ENCODE measurements at places on chromosomes 11 and 22.

GRCh38 chr22:37281646-37282384 is 493 bp upstream of the CYTH4 start:
- DNase-seq: no peak

DNA sequence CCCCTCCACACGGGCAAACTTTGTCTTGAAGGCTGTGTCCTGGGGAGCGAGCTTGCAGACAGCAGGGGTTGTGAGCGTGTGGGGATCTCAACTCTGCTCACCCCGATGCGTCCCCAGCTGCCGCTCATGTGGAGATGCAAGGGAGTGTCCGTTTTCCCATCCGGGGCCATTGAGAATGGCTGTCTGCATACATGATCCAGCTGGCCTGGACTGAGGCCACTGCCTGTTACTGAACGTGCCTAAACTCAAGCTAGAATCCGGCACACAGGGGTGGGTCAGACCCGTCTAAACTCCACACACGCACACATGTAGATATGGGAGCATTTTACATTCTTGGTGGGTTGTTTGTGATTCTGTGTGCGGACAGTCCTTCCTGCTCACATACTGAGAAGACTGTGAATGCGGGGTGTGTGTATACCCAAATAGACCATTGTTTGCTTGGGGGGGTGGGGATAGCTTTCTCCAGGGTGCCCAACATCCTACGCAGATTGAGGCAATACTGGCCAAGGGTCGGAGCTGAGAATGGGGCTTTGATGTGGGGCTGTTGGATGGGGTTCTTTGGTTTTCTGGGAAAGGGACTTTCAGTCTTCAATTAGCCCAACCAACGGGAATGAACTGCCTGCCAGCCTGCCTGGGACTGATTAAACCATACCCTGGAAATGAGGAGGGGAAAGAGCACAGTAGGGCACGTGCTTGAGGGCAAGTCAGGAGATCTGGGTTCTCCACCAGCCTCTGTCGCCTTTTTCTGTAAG is 60.4 kb downstream of the ST3GAL4 start:
- DNase-seq: peak; percentile 31

- DNase-seq: no peak
Measured at GRCh38 chr11:108199446-108200321, 22.8 kb downstream of the NPAT start.

DNA sequence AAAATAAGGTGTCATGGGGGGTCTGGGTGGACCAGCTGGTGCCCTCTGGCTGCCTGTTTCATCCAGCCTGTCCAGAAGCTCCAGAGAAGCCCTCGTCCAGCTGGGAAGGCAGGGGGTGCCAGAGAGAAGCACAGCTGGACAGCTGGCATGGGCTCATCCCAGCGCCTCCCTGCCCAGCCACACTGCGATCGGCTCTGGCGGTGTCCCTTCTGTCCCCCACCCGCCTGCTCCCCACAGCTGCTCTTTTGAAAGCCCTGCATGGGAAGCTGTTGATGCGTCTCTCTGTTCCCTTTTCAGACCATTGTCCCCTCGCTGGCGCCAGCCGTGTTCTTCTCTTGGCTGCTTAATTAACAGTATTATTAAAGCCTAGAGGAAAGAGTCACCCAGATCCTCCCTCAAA is 86.5 kb downstream of the MN1 start:
- DNase-seq: peak; percentile 87

GRCh38 chr11:34856251-34856650 is 59.9 kb downstream of the APIP start:
- no peak for DNase-seq

DNA sequence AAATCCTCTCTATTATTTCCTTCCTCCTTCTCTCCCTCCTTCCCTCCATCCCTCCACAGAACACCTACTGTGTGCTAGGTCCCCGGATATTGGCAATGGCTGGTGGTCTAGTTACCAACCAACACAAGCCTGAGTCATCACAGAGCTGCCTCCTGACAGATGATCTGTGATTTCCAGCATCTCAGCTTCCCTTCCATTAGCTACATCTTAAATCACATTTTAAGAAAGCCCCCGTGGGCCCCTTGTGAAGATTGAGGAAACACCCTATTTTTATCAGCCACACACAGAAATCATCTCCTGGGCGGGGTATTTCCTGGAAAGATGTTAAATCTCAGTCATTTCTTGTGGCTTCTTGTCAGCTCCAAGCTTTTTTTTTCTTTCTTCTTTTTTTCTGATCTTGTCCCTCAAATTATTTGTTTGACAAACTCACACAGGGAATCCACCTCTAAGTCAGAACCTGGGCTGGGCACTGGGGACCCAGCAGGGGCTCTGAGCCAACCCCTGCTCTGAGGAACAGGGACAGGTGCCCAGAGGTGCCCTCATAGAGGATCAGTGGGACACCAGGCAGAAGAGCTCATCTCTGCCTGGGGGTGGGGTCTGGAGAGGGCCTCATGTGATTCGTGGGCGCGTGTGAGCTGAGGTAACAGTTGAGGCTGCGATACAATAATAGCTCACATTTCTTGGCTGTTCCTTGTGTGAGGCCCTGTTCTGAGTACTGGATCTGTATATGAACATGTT is 42.4 kb downstream of the CACNA1I start:
- no peak for DNase-seq

DNA sequence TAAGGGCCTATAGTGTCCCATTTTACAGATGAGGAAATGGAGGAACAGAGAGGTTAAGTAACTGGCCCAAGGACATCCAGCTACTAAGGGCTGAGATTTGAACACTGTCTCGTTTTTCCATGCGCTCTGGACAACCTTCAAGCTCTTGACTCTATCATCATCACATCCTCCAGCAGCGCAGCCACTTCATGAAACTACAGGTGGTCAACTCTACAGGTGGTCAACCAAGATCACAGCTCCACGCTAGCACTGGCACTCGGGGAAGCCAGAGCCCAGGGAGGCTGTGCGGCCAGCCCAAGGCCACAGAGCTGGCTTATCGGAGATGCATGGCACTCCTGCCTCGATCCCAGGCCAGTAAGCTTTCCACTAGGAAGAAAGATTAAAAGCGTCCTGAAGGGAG is 40.0 kb downstream of the PHF21B start:
- DNase-seq: no peak

- DNase-seq: no peak
Measured at GRCh38 chr11:70364745-70365543, 33.4 kb upstream of the CTTN start.

DNA sequence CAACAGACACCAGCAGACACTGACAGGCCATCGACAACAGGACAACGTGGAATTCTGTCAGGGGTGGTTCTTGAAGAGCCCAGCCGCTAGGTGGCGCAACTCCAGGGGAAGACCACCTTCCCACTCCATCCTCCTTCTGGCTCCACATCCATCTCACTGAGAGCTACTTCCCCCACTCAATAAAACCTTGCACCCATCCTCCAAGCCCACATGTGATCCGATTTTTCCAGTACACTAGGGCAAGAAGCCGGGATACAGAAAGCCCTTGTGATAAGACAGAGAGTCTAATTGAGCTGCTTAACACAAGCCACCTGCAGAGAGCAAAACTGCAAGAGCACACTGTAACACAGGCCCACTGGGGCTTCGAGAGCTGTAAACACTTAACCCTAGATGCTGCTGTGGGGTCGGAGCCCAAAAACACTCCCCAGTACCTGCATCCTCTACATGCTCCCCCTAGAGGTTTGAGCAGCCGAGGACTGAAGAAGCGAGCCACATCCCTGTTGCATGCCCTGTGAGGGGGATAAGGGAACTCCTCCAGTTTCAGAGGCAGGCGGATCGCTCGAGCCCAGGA is 11.5 kb upstream of the RAB39A start:
- no peak for DNase-seq

DNA sequence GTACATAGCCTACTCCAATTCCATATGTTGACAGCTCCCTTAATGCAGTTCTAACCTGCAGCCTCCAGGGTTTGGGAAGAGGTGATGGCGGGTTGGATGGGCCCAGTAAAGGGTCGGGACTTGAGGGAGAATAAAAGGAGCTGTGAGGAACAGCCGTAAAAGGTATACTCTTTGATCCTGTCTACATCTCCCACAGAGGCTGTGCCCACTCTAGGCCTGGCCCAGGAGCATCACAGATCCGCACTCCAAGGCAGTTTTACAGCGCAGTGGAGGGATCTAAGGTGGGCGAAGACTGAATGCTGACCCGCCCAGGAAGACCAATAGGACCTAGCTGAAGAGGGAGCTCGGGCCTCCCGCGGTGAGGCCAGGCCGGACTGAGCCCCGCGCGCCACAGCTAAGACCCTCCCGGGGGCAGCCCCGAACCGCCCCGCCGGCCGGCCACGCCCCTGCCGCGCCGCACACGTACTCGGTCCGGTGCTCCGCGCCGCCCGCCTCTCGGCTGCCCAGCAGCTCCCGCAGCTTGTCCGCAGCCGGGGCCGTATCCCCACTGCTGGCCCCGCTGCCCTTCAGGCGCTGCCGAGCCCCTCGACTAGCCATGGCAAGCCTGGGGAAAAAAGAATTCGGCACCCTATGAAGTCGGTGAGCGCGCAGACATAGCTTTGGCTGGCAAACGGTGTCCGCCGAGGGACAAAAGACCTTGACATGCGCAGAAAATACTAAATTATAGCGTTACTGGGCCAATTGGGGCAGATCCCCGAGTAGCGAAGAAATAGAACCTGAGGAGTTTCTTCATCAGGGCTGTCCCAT is at the start of gene ALG9:
ALG9 (minus strand) TSS at position 696 of the 807 bp plus-strand sequence; CDS start at position 597, 99 bp downstream.
- DNase-seq: peak; percentile 65

GRCh38 chr22:37746366-37747079 is 49.7 kb downstream of the TRIOBP start:
- no peak for DNase-seq

- DNase-seq: peak; percentile 16
Measured at GRCh38 chr11:83241291-83241946, 44.7 kb downstream of the CCDC90B start.

DNA sequence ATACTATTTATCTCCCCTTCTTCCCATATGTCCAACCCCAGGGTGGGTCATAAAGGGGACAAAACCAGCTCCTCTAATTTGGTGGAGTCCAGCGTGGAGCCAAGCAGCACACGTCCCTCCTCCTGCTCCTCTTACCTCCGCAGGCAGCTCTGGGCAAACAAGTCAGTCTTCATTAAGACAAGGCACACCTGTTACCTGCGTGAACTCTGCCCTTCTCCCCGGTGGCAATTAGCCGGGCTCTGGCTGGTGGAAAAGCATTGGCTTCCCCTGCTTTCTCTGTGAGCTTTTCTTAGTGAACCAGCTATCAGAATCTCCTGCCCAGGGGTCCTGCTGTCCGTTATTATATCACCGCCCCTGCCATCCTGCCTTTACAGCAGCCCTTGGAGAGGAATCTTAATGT is 418.7 kb upstream of the CADM1 start:
- no peak for DNase-seq

DNA sequence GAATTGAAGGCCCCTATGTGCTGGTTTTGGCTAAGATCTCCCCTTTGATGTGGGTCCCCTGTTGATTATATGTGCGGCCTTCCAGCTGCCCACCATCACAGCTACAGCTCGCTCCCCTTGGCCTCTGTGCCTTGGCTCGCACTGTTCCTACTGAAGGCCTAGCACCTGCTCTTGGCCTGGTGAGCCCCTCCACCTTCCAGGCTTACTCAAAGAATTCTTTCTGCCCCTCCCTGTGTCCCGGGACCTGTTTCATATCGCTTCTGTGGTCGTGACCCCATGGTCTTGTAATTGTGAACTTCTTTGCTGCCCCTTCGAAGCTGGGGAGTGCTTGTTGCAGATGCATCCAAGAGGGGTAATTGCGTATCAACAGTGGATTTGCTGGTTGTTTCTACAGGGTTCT is 12.5 kb downstream of the PEX26 start:
- no peak for DNase-seq

DNA sequence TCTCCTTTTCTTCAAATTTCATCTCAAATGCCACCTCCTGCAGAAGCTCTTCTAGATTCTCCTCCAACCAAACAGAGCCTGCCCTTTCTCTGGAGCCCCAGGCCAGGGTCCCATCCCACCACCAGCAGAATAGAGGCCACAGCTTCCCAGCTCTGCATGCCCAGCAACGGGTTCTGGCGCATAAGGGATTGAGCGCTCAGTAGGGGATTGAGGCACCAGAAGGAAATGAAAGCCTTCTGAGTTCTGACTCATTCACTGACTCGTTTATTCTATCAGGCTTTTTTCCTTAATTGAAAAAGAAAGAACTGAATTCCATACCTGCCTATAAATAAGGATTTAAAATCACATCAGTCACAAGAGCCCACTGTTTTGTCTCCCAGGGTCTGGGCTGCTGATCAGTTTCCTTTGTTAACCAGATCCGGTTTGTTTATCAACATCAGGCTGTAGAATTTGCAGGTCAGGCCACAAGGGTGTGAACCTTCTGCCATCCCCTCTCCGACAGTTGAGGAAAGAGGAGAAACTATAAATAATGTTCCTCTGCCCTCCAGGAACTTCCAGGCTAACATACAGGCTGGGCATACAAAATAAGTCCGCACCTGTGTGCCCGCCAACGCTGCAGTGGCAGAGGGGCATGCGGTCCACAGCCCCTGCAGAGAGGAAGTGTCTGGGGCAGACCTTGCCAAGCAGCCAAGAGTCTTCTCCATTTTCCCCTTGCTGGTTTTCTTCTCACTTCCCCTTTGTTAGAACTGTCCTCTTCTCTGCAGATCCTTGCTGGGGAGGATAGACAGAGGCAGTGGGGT is 63.5 kb upstream of the PRDM11 start:
- DNase-seq: no peak

GRCh38 chr11:76071090-76071489 is 135.2 kb downstream of the WNT11 start:
- DNase-seq: no peak

DNA sequence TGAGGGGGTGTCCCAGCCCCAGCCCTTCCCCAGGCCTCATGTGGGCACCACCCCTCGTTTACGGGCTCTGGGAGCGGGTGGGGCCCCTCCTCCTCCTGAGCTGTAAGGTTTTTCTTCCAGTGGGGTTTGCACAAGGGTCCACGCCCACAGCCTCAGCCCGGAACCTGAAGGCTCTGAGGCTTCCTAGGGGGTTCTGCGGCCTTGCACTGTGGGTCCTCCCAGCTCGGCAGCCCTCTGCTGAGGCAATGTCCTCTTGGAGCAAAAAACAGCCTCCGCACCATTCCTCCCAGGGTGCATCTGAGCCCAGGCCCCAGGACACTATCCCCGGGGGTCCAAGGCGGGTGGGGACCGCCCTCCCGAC is 14.1 kb downstream of the H19 start:
- no peak for DNase-seq

DNA sequence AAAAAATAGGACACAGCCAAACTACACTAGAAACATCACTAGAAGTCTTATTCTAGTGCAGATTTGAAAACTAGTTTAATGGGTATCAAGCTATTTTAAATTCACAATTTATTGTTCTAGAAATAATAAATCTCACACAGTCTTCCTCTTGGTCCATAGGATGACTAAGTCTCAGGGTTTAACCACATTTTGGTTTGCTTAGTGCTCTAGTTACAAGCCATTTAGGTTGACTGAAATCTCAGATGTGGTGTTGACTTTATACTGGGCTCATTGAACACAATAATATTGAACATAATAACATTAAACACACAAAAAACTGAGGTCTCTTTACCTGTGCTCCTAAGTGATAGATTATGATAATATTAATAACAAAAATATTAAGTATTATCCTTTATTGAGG is 760.3 kb upstream of the CCDC179 start:
- DNase-seq: no peak

- no peak for DNase-seq
Measured at GRCh38 chr11:120455487-120455886, 56.1 kb upstream of the GRIK4 start.

GRCh38 chr11:20250644-20251247 is 90.5 kb upstream of the DBX1 start:
- no peak for DNase-seq
